ENCODE measurements at places on chromosomes 1 and 21.
A peak's percentile ranks its signal among the peaks of the same experiment; 100 is the strongest.

- no peak for DNase-seq
These were observed 57.5 kb upstream of the ABCG1 start for GRCh38 chr21:42161401-42161955.

DNA sequence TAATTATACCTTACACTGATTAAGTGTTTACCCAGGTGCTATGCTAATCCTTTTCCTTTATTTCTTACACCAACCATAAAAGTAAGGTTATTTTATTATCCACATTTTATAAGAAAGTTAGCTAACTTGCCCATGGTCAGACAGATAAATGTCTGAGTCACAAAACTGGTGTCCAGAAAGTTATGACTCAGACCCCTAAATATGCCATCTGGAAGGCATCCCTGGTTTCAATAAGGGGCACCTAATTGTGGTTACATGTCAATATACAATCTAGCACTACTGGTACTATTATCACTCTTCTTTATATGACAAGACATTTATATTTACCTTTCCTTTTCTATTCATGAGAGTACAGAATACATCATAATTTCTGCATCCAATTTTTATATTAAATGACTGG, 496.5 kb upstream of the ADGRL2 start:
- DNase-seq: no peak

DNA sequence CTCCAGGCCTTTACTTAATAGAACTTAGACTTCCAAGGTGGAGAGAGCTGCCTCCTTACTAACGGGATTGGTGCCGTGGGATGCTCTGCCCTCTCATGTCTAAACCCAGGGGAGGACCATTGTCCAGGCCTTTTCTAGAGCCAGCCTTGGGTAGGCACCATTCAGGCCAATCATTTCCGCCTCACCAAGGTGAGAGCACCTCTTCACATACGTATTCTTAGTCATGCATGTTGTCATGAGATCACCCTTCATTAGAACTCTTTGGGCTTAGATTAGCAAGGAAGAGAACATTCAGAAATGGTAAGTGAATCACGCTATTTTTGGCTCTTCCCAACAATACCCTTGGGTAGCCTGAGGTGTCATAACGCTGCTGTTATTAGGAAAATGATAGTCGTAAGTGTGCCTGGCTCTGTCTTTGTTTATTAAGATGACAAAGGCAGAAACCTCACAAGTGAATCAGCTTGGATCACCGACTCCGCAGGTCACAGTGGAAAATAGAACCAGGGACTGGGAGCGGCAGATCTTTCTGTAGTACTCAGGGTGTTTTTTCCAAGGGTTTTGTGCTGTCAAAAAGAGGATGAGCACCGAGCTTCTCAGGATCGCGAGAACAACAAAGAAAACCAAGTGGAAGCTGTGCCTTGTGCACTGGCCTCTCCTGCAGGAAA, 55.0 kb downstream of the HUNK start:
- no peak for DNase-seq

GRCh38 chr1:40980453-40981121, 1.1 kb downstream of the CTPS1 start:
- no peak for DNase-seq

DNA sequence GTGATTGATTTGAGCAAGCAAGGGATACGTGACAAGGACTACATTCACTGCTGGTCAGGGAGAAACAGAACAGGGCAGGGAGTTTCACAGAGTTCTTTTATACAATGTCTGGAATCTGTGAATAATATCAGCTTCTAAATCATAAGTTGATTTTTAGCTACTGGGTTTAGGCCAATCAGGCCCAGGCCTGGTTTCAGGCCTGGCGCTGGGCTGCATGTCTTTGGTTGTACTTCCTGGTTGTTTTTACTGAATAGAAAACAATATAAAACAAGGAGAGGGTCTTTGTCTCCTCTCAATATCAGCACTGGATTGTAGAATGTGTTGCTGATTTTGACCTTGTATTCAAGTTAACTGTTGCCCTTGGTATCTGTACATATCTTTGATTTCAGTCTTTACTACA, 865 bp upstream of the AMY2A start:
- no peak for DNase-seq

DNA sequence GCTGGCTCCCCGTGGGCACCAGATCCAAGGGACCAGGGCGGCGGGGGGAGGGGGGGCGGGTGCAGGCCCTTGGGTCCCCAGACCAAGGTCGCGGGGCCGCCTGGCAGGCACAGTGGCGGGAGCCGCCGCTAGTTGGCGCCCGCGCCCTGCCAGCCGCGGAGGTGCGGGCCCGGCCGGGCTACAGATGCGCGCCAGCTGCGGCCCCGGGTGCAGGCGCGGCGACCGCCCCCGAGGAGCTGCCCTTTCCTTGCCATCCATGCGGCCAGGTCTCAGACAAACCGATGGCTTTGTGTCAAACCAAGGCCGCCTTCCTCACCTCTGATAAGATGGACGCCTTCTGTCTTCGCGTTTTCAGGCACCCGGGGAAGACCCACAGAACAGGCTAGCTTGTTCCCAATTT, 2.2 kb upstream of the RUNX3 start:
- no peak for DNase-seq

DNA sequence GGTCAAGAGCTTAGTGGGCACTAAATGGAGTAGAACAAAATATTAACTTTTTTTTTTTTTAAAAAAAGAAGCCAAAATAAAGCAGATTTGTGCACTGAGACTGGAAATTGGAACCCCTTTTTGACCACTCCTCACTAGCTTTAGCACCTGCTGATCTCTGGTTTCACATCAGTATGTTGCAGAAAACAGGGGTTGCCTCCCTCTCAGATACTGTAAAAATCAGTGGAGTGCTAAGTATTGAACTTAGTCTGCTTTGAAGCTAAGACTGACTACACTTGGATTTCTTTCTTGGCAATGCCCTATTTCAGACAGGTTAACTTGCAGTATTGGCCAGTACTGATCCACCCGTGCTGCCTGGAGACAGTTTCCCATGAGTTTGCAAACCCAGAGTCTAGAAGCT, 2.7 kb upstream of the KIAA0040 start:
- no peak for DNase-seq

GRCh38 chr1:59126366-59126765, 170.5 kb upstream of the FGGY start:
- no peak for DNase-seq

GRCh38 chr21:35294231-35294898, 245.3 kb upstream of the RUNX1 start:
- no peak for DNase-seq

DNA sequence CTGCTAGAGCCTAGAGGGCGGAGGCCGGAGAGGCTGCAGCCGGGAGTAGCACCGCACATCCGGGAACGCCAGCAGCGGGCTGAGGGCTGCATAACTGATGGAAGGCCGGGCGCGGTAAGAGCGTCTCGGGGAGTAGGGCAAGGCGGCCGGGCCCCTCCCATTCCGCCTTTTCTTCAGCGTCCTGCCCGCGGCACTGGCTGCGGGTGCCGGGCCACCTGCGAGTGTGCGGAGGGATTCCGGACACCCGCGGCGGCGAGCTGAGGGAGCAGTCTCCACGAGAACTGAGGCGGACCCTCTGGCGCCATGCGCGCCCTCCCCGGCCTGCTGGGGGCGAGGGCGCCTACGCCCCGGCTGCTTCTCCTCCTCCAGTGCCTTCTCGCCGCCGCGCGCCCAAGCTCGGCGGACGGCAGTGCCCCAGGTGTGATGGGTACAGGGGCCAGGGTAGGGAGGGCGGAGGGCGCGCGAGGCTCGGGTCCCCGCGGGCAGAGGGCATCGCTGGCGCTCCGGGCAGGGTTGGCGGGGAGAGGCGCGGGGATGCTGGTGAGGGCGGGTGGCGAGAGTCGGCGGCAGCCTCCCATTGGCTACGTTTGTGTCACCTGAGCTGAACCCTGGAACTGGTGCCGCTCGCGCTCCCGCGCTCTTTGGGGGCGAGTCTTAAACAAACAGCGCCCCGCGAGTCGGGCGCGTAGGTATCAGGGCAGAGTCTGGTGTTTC, 334.4 kb downstream of the SRGAP2C start:
- DNase-seq: peak; percentile 64

DNA sequence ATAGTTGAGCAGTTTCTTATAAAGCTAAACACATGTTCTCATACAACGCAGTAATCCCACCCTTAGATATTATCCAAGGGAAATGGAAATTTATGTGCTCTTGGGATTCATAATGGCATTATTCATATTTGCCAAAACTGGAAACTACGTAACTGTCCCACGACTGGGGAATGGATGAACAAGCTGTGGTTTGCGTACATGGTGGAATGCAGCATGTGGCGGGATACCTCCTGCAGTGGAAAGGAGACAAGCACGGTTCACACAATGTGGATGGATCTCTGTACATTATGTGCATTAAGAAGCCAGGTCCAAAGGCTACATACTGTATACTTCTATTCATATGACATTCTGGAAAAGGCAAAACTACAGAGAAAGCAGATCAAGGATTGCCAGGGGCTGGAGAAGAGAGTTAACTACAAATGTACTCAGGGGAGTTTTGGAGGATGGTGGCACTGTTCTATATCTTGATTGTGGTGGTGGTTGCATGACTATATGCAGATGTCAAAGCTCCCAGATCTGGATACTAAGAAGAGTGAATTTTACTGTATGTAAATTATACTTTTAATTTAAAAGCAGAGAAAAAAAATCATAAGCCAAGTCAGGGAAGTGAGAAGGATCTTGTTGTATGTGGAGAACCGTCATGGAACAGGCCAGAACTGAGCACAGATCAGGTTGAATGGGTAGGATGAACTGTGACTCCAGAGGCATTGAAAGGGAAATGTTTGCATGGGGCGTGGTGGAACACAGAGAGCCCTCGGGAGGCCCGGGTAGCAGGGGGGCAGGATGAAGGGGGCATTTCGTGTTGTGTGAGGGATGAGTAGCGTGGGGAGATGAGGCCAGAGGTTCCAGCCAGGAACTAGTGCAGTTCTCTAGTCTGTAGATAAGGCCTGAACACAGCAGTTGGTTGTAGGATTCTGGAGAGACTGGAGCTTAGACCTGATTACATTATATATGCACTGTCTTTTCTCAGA, 90.7 kb downstream of the GALNT2 start:
- no peak for DNase-seq

DNA sequence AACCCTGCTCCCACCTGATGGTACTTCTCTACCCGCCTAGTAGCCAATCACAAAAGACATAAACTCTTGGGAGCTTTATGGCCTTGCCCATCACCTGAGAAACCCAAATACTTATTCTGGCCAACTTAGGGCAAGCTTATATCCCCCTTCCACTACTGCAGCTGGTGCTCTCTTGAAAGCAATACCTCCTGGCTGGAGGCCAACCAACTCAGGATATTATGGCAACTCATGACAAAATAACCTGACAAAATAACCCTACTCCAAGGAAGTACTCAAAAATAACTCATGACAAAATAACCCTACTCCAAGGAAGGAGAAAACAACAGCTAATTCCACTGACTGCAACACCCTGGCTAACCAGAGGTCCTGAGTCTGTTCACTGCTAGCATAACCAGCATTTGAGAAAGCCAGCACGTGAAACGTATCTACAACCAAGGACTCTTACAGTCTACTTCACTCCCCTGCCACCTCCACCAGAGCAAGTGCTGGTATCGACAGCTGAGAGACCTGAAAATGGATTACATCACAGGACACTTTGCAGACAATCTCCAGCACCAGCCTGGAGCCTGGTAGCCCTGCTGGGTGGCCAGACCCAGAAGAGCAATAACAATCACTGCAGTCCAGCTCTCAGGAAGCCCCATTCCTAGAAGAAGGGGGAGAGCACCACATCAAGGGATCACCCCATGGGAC, 179.9 kb downstream of the COL24A1 start:
- no peak for DNase-seq

- DNase-seq: peak; percentile 86
These were observed 18.3 kb upstream of the ALPL start for GRCh38 chr1:21490774-21491487.

DNA sequence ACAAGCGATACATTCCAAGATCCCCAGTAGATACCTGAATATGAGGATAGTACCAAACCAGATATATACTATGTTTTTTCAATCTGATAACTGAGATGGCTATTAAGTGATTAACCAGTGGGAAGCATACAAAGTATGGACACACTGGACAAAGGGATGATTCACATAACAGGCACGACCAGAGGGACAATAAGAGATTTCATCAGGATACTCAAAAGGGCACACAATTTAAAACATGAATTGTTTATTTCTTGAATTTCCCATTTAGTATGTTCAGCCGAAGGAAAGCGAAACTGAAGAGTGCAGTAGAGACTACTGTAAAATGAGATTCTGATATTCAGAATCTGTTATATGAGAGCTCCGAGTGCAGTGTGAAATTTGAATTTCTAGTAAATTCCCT, 10.6 kb downstream of the ZZZ3 start:
- no peak for DNase-seq

DNA sequence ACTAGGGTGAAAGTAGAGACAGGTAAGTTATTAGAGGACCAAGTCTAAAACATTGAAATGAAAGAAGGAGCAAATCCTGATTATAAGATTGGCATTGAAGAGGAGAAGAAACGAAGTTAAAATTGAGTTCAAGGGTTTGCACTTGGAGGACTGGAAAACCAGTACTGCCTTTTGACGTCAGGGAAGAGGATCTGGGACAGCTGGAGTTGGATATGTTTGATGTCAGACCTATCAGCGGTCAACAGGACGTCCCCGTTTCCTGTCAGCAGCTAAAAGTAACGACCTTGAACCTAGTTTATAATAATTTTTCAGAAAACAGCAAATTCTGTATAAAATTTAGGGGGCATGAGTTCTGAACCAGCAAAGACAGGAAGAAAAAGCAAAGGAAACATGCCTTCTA, 1.2 kb upstream of the NID1 start:
- no peak for DNase-seq

GRCh38 chr1:68917456-68917855, 420.6 kb upstream of the DEPDC1 start:
- no peak for DNase-seq

- no peak for DNase-seq
These were observed 175.6 kb upstream of the C1orf105 start for GRCh38 chr1:172244865-172245264.

DNA sequence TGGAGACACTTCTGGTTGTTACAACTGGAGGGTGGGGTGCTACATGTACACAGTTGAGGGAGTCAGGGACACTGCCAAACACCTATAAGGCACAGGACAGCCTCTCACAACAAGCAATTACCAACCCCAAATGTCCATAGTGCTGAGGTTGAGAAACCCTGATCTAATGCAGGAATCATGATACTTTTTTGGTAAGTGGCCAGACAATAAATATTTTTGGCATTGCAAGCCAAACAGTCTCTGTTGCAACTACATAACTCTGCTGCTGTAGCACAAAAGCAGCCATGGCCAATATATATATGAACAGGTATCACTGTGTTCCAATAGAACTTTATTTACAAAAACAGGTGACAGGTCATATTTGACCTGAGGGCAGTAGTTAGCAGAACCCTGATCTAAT, 177.5 kb downstream of the ASTN1 start:
- DNase-seq: no peak

GRCh38 chr1:156387870-156388173, 18.8 kb downstream of the RHBG start:
- DNase-seq: no peak

GRCh38 chr1:53219711-53220110, 723 bp downstream of the CZIB start:
- DNase-seq: no peak

Measured in posterior cingulate gyrus (tissue), 11 donors.